ENCODE measurements at places on chromosomes 1 and 21.

GRCh38 chr1:161905269-161905884, 118.3 kb downstream of the OLFML2B start:
- no peak for DNase-seq

DNA sequence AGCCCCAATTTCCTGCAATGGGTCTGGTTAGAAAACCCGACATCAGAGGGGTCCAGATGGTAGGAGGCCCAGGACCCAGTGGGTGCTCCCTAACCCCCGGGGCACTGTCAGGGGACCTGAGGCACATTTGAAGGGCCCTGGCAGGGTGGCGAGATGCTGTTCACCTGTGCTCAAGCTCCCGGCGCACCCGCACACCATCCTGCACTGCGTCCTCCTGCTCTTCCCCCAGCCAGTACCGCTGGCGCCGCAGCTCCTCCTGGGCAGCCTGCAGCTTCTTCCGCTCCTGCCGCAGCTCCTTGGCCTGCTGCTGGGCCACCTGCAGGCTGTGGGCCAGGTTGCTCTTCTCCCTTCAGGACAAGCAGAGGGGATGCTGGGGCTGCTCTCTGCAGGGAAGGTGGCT, 36.0 kb downstream of the RNU1-1 start:
- DNase-seq = no peak

GRCh38 chr1:243465738-243466137, 209.9 kb downstream of the SDCCAG8 start:
- DNase-seq = no peak

DNA sequence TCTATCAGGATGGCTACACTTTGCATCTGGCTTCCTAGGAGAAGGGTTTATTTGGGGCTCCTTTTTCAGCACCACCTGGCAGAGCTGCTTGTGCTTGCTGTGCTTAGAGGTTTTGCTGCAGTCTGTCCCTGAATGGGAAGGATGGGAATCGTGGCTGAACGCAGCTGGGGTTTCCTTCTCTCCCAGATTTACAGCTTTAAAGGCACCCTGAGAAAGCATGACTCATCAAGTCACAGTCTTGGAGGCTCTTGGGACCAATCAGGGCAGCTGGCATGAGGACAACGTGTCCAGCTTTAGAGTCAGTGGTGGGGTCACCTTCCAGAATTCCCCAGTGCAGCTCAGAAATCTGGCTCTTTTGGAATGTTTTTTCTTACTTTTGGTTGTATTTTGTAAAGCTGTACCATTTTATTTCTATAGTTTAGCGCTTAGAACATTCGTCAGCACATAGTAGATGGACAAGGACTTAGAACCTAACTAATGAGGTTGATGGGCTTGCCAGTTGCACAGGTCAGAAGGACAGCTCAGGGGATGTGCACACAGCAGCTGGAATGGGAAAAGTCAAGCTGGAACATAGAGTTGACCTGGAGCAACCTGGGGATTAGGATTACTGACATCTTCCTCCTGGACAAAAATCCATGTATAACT, 222.6 kb downstream of the PRDM2 start:
- DNase-seq = peak; percentile 42

DNA sequence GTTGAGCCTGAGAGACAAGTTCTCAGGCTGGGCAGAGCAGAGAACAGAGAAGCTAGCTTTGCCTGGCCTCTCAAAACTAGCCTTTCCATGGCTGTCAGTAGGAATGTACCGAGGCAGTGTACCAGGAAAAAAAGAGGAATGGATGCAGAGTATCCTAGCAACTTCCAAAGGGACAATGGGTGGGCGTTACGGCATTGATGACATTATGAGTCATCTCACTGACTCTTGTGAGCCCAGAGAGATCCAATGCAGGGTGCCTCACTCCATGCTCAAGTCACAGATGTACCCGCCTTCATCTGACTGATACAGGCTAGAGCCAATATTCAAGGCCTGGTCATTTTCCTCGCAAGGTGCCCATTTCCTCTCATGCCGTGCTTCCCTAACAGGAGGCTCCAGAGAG, 51.4 kb upstream of the C8B start:
- no peak for DNase-seq

GRCh38 chr1:228236744-228237143, 28.9 kb downstream of the OBSCN start:
- no peak for DNase-seq

DNA sequence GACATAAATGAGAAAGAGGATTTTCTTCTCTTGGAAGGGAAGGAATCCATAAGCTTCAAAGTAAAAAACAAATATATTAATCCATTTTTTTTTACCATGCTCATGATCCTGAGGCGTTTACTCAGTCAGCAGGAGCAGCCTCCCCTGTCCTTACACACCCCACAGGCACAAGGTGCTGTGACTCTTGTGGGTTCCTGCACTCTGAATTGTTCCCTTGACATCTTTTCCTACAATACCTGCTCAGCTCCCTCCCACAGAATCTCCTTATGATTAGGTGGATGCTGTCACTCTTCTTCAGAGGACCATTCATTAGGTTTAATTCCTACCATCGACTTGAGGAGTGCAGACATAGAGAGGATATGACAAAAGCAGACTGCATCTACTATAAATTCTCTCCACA, 10.1 kb upstream of the PSRC1 start:
- DNase-seq = no peak

DNA sequence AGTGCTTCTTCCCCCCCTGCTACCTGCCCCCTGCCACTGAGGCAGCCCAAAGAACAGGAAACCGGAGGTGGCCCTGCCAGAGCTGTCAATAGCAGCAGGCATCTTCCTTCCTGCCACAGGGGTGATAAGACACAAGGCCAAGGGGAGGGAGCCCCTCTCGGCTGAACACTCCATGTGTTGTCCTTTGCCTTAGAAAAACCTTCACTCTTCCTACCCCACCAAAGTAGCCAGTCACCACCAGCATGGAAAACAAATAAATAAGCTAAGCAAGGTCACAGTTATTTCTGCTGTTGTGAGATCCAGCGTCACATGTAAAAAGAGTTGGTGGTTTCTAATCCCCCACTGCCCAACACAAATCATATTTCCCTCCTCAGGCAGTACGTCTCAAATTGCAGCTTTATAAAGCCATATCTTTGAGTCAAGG, 104.8 kb upstream of the DPT start:
- DNase-seq = no peak

DNA sequence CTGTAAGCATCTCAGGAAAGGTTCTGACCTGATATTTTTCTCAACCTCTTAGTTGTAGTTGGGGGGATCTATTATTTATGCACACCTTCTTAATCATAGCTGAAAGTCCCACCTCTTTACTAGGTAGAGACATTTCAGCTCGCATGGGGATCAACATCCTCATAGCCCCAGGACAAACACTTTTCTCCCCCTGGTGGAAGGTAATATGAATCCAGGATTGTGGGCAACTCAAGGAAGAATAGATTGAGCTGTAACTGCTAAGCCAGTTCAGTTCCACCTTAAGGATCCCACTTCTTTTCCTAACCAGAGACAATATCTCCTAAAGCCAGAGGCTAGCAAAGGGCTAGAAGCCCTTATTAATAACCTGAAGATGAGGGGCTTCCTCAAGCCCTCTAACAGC, 25.4 kb upstream of the SMYD3 start:
- no peak for DNase-seq

GRCh38 chr1:56056438-56057287, 522.7 kb downstream of the PLPP3 start:
- DNase-seq = no peak

All from occipital lobe (tissue), 3 donors.